ENCODE measurements at places on chromosomes 11 and 22.
A peak's percentile ranks its signal among the peaks of the same experiment; 100 is the strongest.

DNA sequence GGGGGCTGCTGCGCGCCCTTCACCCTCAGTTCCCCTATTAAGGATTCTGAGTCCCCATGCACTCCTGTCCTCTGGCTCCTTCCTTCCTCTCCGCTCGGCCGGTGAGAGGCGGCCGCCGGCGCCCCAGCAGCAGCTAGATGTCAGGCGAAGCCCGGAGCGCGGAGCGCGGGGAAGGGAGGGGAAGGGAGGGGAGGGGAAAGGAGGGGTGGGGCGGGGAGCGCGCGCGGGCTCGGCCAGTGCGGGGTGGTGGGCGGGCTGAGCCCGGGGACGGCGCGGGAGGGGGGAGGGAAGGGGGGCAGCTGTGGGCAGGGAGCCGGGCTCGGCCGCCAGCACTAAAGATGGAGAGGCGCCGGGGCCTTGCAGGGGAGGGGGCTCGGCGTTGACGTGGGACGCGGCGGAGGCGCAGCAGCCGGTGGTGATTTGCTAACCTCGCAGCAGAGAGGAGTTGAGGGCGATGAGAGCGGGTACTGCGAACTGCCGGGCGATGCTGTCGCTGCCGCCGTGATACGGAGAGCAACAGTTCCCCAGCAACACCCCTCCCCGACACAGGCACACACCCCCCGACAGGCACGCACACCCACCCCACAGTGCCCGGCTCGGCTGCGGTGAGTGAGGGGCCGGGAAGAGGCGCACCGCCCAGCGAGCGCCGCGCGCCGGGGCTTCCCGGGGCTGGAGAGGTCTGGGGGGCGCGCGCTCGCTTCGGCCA lies at the start of gene ZBTB16:
Gene ZBTB16 (plus strand): TSS at position 434 of the 706 bp plus-strand sequence. CDS start 3,590 bp downstream, outside the sequence.
- DNase-seq = peak; percentile 95

GRCh38 chr11:81224396-81224795 lies 1509.3 kb downstream of the FAM181B start:
- no peak for DNase-seq

GRCh38 chr11:47188259-47188658 lies 2.0 kb upstream of the PACSIN3 start:
- DNase-seq = no peak

DNA sequence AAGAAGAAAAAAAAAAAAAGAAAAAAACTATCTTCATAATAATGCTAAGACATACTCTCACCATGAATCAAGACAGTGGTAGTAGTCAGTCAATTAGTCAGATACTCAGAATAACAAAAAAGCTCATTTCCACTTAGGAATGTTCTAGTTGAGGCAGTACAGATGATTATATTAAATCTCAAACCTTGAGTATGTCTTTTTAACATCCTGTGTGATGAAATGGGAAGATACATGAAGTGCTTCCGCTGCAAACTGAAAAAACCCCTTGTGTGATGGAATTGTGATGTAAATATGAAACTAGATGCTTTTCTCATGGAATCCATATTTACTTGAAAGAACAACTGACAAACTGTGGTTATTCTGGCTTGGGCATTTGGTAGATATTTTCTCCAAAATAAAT lies 13.7 kb downstream of the AMOTL1 start:
- DNase-seq = peak; percentile 46

DNA sequence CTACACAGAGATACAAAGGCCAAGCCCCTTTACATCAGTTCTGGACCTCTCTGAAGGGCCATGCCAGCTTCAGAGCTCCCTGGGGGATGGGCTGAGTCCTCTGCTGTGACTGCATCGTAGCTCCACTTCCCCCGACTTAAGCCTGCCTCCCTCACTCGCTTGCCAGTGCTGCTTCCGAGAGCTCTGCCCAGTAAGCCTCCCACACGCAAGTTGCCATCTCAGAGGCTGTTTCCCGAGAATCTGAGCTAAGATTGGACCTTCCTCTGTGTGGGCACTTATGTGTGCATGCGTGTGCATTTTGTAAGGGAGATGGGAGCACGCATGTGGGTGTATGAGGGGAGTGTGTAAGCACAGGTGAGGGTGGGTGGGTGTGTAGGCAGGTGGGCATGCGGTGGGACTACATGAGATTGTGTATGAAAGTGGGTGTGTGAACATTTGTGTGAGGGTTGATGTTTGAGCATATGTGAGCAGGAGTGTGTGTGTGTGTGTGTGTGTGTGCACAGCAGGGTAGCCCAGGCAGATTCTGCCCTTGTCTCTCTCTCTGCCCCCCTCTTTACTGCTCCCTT lies 163.0 kb upstream of the SYT13 start:
- DNase-seq = peak; percentile 43

- no peak for DNase-seq
Observed at GRCh38 chr11:58330861-58331260, 28.0 kb downstream of the OR5B17 start.

DNA sequence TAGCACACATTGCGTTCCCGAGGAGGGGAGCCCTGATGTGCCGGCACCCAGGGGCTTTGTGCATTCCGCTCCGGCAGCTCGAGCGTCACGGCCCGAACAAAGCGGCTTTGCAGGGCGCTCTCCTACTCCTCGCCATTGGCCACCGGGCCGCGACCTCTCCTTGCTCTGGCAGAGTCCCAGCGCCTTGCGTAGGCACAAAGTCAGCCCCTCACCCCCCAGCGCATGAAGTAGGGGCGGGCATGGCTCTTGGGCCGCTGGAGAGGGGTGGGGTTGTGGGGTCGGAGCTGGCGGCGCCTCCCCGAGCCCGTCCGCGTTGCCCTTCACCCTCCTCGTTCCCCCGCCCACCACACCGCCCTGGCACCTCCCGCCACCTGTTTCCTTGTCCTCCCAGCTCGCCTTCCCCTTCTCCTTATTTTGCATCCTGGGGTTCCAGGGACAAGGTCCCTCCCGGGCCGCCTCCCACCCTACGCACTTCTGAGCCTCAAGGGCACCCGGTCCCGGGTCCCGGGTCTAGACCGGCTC lies 753 bp upstream of the PPARA start:
- DNase-seq = no peak

DNA sequence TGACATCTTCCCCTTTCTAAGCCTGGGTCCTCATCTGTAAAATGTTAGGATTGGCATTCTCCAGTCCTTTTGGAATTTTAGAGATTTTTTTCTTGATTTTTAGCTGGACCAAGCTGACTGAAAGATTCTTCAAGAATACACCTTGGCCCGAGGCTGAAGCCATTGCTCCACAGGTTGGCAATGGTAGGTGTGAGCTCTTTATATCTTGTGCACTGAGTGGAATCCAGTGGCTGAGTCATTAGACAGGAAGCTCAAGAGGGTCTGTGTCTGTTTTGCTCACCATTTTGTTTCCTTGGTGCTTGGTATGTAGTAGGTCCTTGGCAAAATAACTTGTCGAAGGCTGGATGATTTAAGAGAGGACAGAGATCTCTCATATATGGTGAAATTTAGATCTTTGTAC lies 6.2 kb downstream of the EIF3L start:
- DNase-seq = no peak

- no peak for DNase-seq
Observed at GRCh38 chr11:64900263-64900678, 16.7 kb downstream of the ATG2A start.

DNA sequence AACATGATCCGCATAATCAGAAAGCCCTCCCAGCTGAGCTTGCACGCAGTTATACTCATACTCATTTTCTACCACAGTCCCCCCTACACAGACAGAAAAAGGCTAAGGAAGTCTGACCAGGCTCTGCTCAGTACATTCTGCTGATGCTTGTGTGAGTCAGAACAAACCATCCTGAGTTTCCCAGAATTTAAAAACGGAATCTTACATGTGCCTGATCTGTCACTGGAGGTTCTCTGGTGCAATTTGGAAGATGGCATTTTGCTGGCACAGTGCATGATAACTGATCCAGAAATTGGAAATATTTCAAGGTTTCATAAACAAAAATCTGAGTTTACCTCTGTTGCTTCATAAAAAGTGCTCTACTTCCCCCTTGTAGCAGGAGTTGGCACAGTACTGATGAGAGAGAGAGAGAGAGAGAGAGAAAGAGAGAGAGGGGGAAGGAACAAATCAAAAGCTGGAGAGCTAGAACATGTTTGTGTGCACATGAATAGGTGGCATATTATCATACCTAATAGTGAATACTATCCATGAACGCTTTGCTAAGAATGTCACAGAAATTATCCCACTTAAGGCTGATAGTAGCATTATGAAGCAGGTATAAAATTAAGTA lies 1085.3 kb downstream of the DLG2 start:
- DNase-seq = peak; percentile 40

GRCh38 chr11:66194391-66194790 lies 74.0 kb upstream of the RAB1B start:
- no peak for DNase-seq

- peak; percentile 94 for DNase-seq
Observed at GRCh38 chr11:100739666-100740065, 52.6 kb downstream of the ARHGAP42 start.

DNA sequence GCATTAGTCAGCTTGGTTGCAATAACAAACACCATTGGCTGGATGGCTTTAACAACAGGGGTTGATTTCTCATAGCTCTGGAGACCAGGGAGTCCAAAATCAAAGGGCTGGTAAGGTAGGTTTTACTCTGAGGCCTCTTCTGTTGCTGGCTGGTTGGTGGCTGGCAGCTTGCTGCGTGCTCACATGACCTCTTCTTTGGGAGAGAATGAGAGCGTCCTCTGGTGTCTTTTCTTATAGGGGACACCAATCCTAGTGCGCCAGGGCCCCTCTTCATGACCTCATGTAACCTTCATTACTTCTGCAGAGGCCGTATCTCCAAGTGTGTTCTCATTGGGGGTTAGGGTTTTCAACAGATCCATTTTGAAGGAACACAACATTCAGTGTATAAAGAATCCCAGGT lies 1308.3 kb downstream of the TBC1D22A start:
- no peak for DNase-seq

DNA sequence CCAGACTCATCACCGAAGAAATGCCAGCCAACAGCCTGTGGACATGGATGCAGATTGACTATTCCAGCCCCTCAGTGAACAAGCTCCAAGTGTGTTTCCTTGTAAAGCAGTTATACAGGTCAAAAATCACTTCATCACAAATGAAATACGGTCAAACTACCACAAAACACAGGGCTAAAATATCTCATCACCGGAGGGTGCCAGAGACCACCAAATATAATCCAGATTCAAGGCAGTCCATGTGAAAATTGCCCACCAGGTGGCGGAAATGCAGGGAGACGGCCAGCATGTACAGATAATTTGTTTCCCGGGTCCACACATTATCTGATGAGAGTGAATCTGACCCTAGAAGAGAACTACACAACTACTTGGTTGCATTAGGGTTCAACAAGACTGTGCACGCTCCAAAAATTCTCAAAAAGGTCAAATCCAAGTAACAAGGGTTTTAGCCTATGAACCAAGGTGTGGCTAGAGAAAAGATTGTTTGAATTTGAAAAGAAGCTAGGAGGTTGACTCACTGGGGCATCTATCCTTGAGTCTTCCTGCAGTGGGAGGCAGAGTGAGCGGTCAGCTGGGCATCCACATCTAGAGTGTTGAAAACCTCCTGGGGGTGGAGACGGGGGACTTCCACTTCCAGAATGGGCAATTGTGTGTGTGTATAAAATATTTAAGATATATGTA lies 71.7 kb downstream of the IGLL5 start:
- DNase-seq = peak; percentile 74

- DNase-seq = no peak
Observed at GRCh38 chr11:117606211-117606610, 190.8 kb downstream of the DSCAML1 start.

DNA sequence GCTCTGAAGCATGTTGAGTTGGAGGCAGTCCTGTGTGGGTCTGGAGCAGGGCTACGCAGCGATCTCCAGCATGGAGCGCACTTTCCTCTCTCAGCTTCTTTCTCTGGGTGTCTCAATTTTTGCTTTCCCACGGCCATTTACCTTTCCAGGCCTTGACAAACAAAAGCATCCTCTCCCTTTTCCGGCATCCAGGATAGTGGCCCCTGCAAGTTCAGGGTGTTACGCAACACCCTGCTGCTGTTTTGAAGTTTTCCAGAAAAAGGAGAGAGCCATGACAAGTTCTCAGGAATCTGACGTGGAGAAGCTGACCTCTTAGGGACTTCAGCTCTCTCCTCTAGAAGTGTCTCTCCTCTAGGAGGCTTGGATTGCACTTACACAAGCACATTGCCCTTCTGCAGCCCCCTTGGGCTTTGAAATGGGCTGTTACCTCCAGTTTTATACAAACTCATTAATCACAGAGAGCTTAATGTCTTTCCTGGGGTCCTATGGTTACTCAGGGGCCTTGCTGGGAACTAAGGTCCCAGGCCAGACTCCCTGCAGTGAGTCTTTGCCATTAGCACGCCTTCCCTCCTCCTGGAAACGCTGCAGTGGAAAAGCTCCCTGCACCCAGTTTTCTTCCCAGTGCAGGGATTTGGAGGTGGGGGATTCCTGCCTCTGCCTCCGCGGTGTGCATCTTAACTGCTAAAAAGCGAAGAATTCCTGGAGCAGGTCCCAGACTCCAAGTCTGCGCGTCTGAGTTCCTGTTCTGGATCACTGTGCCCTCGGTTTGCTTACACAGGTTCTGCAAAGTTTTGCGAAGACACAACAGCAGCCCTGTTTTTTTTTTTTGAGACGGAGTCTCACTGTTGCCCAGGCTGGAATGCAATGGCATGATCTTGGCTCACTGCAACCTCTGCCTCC lies 80.4 kb downstream of the BARX2 start:
- no peak for DNase-seq

- DNase-seq = no peak
Observed at GRCh38 chr11:8545698-8546366, 48.2 kb downstream of the STK33 start.

DNA sequence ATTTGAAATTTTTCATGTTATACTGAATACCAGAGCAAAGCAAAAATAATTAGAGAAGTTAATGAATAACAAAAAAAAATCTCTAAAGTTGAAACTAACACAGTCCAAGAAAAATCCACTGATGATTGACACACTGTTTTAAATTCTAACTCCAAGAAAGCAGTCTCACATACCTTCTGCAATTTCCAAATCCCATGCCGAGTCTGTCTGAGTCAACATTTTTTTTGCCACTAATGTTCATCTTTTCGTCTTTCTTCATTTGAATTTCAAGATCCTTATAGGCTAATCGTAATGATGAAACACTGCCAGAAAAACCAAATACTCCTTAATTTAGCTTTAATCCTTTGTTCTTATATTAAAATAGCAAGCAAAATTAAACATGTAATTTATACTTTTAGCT lies 39.5 kb downstream of the ARFGAP3 start:
- no peak for DNase-seq

DNA sequence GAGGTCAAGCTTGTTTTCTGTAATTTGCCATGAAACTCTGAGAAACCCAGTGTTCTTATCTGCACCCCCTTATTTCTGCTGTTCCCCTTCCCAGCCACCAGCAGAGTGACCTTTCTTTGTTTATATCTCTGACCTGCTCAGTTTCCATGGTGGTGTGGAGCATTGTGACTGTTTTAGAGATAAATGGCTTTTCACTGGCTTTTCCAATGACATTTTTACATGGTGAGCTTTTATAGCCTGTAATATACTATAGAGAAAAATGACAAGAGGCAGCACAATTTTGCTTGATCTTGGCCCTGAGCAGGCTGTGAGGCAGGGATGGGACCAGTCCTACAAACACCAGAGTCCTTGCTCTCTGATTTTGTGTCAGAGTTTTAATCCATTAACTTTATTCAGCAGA lies 233.9 kb downstream of the FAT3 start:
- DNase-seq = no peak

- no peak for DNase-seq
Observed at GRCh38 chr11:132123854-132124835, 753.7 kb downstream of the NTM start.

- no peak for DNase-seq
Observed at GRCh38 chr11:98736833-98737232, 283.9 kb upstream of the CNTN5 start.

All from cardiac fibroblast (primary cell).